Lower leg skin (tissue), 4 donors: ENCODE measurements at places on chromosomes 6 and 20. TPM values are rescaled to one million over a fixed set of nuclear protein-coding genes. Genes with fewer than 3 reads are reported as not detected.

MAFB gene
- 40.4 TPM for total RNA-seq

TUBB2B gene
- 14.6 TPM for total RNA-seq

GRCh38 chr6:157732416-157733161 is 90.5 kb upstream of the SNX9 start:
- no peak for DNase-seq

IMPG1 gene
- not detected for total RNA-seq

- no peak for DNase-seq
These were observed 20.4 kb upstream of the RAB22A start for GRCh38 chr20:58289143-58289542.

DNA sequence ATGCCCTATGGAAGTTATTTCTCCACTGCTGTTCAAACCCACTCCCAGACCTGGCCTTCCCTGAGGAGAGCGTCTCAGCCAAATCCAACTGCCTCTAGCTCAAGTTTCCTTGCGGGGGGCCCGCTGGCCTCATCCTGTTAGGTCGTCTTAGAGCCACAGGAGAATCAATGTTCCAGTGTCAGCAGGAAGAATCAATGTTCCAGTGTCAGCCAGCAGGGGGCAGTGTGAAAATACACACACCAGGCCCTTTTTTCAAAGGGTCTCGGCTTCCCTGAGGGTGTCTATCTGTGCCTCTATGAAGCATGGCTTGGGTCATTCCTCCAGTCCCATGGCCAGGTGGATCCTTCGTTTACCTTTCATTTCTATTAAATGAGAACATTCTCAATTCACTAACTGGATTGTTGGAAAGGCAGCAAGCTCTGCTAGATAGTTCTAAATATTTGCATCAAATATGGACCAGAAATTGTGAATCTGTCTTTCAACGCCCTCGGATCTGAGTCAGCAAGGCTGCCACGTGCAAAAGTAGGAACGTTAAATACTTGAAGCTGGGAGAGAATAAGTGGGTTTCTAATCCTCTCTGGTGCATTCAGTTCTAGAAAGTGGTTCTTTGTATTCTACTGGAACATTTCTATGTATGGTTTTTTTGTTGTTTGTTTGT is 19.2 kb downstream of the PRND start:
- no peak for DNase-seq

- no peak for DNase-seq
These were observed 72.7 kb downstream of the ELOVL4 start for GRCh38 chr6:79874531-79875134.

DNA sequence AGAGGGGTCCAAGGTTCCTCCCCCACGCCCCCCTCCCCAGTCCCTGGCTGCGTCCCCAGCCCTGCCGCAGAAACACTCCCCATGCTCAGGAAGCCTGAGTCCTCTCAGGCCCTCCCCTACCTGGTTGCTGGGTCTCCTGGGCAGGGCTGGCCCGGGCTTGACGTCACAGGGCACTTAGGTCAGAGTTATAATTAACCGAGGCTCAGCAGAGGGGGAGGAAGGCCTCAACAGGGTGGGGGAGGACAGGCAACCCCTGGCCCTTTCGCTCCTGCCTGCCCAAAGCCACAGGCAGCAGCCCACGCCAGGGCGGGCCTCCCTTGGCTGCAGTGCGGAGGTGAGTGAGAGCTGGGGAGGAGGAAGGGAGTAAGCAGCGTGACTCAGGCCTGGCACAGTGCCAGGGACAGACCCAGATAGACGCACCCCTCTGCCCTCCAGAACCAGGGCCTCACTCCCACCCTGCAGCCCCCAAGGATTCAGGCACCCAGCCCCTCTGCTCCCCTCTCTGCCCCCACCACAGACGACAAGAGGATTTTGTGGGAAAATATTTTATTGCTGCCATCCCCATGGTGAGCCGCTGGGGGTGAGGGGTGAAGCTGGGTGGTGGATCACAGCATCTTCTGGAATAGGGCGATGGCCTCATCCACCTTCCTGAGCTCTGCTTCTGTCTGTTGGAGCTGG is at the start of gene VWA7:
Gene VWA7, minus strand, starts transcription at position 340 of the 678 bp plus-strand sequence. CDS start 549 bp downstream, outside the sequence.
- peak; percentile 52 for DNase-seq

GRCh38 chr6:43454696-43455530 is 435 bp downstream of the DLK2 start:
- DNase-seq, result no peak

- no peak for DNase-seq
These were observed 93.5 kb downstream of the ADGRG6 start for GRCh38 chr6:142395266-142395665.

DNAH8 gene
- total RNA-seq, result 0.19 TPM

BCAS4 gene
- total RNA-seq, result 5.1 TPM

DNA sequence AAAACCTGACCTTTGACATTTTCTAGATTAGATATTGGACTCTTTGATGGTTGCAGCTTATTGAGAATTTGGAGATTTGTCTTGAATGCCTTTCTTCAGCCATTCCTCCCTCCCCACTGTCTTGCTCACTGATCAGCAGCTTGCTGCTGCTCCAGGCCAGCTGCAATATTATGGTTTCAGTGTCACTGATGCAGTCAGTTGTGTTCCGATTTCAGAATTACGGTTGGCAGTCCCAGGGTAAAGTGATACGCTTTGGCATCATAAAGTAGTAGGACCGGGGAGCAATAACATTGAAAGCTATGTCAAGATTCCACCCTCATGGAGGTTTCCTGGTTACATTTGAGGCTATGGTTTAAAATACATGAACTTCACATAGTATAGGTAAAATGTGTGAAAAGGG is 152.6 kb downstream of the BCKDHB start:
- no peak for DNase-seq

- no peak for DNase-seq
These were observed 67.5 kb downstream of the RNGTT start for GRCh38 chr6:88895911-88896310.

- peak; percentile 25 for DNase-seq
These were observed 140.4 kb downstream of the UST start for GRCh38 chr6:148887181-148887580.

MICB gene
- 0.97 TPM for total RNA-seq

- DNase-seq, result no peak
These were observed 68.1 kb downstream of the PLCB4 start for GRCh38 chr20:9137001-9137400.
